ENCODE measurements at places on chromosomes 16 and 17.

- no peak for DNase-seq
These were observed 4.2 kb upstream of the MAP3K14 start for GRCh38 chr17:45320931-45321461.

- DNase-seq = no peak
These were observed 17.0 kb downstream of the LSM12 start for GRCh38 chr17:44049294-44050060.

GRCh38 chr16:49806446-49806845 lies 49.5 kb downstream of the ZNF423 start:
- DNase-seq = no peak

- DNase-seq = no peak
These were observed 168.0 kb upstream of the RPH3AL start for GRCh38 chr17:520447-521182.

GRCh38 chr16:75589306-75589705 lies 23.1 kb downstream of the GABARAPL2 start:
- no peak for DNase-seq

GRCh38 chr16:12646490-12647274 lies 157.0 kb downstream of the CPPED1 start:
- DNase-seq = no peak

DNA sequence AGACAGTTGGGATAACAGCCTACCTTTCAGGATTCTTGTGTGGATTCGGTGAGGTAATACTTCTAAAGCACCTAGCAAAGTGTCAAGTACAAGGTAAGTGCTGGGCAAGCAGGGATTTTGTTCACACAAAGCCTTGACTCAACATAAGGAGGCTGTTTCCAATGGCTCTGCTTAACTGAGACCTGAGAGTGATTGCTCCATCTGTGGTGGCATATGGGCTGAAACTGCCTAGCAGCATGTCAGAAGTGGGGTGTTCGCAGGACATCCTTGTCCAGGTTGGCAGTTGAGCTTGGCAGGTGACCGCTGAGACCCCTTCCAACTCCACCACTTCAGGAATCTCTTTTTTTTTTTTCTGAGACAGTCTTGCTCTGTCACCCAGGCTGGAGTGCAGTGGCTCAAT lies 19.8 kb downstream of the IL4R start:
- no peak for DNase-seq

DNA sequence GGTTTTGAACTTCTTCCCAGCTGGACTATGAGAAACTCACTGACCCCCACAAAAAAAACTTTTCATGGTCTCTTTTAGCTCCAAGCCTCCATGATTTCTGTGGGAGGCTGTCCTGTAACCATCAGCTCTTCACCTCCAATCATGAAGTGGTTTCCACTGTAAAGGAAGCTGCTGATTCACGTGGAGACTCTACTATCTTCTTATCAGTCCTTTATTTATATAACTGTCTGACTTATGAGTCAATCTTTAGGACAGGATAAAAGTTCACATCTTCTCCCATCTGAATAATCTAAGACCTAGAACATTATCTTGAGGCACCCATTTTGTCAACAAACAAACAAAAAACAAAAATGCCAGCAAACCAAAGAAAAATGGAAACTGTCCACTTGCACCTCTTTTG lies 409.9 kb downstream of the SLC39A11 start:
- DNase-seq = no peak

DNA sequence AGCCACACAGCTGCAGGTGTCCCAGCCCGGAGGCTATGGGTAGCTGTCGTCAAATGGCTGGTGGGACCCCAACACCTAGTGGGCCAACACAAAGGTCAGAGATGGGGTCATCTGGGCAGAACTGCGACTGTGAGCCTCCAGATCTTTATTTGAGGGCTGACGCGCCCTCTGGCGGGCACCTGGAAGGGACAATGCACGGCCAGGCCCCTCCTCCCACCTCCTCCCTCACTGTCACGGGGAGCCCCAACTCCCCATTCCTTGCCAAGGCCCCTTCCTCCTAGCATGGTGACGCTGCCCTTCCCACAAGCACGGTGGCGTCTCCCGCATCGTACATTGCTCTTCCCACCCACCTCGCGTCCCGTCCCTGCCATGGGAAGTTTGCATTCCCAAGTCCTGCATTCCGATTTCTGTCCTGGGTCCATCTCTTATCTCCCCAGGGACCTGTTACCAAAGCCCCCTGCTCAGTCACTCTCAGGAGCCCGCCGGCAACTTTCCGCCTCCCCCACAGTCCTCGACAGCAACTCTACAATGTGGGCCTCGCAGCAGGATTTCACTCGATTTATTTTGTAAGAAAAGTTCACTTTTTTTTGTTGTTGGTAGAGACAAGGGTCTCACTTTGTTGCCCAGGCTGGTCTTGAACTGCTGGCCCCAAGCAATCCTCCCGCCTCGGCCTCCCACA lies 1.0 kb downstream of the TLE7 start:
- DNase-seq = no peak

DNA sequence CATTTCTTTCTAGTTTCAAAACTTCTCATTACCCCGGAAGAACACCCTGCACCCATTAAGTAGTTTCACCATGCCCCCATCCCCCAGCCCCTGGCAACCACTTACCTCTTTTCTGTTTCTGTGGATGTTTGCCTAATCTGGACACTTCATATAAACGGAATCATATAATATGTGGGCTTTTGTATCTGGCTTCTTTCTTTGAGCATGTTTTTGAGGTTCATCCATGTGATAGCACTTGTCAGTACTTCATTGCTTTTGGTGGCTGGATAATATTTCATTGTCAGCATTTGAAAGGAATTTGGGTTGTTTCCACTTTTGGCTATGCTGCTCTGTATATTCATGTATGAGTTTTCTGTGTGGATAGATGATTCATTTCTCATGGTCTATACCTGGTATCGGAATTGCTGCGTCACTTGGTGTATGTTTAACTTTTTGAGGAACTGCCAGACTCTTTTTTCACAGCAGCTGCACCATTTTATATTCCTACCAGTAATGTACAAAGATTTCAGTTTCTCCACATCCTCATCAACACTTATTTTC lies 30.0 kb upstream of the SLC5A10 start:
- DNase-seq = no peak

- DNase-seq = no peak
These were observed 8.0 kb downstream of the ZNF750 start for GRCh38 chr17:82831818-82832200.

DNA sequence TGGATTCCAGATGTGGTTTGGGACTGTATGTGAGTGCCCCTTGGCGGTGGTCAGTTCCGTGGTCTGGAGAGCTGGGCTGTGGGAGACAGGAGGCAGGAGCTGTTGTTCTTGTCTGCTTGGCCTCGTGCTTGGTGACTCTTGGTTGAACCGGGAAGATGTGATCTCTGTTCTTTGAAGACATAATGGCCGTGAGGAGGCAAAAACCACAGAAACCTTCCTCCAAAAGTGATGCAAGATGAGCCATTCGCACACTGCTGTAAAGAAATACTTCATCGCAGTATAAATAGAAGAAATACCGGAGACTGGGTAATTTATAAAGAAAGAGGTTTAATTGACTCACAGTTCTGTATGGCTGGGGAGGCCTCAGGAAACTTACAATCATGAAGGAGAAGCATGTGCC lies 128.8 kb downstream of the RAP1GAP2 start:
- DNase-seq = no peak

GRCh38 chr16:82936941-82937551 lies 310.3 kb downstream of the CDH13 start:
- DNase-seq = no peak
